ENCODE measurements at places on chromosomes 11 and 22.

DNA sequence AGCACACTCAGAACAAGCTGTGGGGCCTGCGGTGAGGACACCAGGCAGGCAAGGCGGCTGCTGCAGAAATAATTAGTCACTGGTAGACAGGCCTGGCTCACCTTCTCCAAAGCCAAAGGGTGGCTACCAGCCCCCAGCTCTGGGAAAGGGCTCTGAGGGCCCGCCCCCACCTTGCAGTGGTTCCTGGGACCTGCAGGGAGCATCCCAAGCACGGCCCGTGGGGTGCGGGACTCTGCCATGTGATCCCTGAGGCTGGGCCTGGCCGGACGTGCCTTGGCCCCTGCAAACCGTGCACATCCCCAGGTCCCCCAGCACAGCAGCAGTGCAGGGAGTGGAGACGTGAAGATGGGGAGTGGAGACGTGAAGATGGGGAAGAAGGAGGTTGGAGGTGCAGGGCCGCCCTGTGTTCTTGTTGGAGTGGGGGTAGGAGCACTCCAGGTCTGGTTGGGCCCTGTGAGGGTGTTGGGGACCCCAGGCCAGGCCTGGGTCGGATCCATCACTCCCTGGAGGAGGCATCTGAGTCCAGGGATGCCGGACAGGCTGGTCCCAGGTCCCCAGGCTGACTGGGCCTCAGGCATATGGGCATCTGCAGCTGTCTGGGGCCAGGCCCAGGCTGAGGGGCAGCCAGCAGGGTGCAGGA lies 41.9 kb downstream of the RTN4R start:
- DNase-seq: no peak

- DNase-seq: no peak
Observed at GRCh38 chr22:47038206-47038835, 275.9 kb downstream of the TBC1D22A start.

DNA sequence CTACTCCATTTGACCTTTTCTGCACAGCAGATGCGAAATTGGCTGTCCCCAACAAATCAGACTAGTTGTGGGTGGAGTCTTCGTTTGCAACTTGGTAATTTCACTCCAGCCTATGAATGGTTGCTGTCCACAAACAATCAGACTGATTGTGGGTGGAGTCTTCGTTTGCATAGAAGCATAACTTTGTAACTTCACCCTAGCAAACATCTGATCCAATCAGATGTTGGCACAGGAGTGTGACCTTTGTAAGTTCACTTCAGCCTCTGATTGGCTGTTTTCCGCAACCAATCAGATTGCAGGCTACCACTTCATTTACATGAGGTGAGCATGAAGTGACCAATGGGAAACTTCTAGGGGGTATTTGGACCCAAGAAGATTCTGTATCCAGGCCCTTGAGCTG lies 16.3 kb upstream of the CABP2 start:
- DNase-seq: no peak

GRCh38 chr11:73866586-73866996 lies 10.1 kb downstream of the COA4 start:
- DNase-seq: no peak

DNA sequence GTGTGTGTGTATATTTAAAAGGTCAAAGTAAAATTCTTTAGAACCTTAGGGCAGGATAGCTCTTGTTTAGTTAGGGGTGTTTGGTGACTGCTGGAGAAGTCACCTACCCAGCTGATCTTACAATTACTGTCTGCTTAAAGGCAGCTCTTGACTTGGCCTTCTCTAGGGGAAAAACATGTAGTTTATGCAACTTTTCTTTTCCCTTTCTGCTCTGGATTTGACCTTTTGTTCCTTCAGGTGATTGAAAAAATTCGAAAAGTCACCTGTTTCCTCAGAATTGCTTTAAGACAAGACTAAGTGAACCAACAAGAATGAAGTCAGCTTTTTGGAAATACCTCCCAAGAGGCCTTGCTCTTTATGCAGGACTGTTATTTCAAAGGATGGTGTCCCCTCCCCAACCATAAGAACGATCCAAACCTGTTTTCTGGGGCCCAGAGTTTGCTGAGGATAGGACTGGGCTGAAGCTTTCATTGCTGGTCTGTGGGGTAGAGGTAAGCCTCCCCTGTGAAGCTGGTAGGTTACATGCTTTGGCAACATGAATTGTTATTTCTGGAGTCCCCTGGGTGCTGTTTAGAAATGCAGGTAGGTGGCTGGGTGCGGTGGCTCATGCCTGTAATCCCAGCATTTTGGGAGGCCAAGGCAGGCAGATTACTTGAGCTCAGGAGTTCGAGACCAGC lies 111.2 kb downstream of the PTPRJ start:
- DNase-seq: no peak

GRCh38 chr11:112863305-112863704 lies 97.9 kb upstream of the NCAM1 start:
- no peak for DNase-seq

DNA sequence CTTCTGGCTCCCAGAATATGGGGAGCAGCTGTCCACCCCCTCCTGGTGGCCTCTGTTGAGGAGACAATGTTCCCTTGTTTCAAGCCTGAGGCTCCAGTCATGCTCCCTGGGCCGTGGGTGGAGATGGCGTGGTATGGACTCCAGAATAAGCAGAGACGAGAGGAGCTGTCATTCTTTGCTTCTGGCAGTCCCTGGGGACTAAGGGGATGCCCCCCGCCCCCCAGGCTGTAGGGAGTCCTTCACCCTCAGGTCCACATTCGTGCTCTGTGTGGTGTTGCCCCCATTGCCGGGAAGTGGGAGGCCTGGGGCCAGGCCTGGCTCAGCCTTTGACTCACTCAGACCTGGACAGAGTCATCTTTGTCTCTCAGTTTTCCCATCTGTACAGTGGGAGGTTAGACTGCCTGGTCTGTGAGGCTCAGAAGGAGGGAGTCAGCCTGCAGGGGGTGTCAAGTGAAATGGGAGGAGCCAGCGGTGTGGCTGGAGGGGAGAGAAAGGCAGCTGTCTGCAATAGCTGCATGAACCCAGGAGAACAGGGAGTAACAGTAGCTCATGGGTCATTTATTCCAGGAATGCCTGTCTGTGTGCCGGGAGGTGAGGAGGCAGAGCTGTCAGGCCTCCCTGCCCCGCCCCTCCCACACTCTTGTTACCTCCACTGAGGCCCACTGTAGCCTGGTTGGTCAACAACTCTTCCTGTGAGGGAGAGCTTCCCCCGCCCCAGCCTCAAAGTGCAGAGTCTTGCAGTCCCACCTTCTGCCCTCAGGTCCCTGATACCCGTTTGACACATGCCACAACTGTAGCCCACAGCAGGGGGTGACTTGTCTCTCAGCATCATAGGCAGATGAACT lies 6.3 kb downstream of the ARHGEF17 start:
- no peak for DNase-seq

GRCh38 chr11:121291896-121292494 lies 576 bp upstream of the SC5D start:
- peak; percentile 5 for DNase-seq

GRCh38 chr11:114892381-114893197 lies 214.3 kb downstream of the NXPE2 start:
- no peak for DNase-seq

GRCh38 chr22:19729507-19729906 lies 6.2 kb downstream of the GP1BB start:
- DNase-seq: no peak

GRCh38 chr11:114598461-114598860 lies 2.9 kb upstream of the NXPE4 start:
- DNase-seq: no peak

GRCh38 chr11:63737718-63738117 lies 30.9 kb downstream of the ZFTA start:
- DNase-seq: no peak

DNA sequence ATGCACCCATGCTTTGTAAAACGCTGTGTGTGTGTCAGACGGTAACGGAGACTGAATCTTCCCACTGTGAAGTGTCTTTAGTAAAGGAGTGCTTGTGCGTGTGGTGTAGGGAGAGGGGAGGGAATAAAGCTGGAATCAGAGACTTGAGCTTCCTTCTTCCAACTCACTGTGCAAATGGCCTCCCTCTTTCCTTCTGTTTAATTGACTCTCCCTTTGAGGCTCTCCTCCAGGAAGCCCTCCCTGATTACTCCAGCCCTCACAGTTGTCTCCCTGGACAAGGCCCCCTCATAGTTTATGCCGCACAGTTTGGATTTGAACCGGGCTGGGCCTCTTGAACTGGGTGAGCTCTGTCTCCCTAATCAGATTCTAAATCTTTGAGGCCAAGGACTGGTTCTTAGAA lies 23.0 kb upstream of the KCNJ11 start:
- DNase-seq: no peak

- DNase-seq: no peak
Observed at GRCh38 chr22:23183061-23183698, 2.9 kb downstream of the BCR start.

DNA sequence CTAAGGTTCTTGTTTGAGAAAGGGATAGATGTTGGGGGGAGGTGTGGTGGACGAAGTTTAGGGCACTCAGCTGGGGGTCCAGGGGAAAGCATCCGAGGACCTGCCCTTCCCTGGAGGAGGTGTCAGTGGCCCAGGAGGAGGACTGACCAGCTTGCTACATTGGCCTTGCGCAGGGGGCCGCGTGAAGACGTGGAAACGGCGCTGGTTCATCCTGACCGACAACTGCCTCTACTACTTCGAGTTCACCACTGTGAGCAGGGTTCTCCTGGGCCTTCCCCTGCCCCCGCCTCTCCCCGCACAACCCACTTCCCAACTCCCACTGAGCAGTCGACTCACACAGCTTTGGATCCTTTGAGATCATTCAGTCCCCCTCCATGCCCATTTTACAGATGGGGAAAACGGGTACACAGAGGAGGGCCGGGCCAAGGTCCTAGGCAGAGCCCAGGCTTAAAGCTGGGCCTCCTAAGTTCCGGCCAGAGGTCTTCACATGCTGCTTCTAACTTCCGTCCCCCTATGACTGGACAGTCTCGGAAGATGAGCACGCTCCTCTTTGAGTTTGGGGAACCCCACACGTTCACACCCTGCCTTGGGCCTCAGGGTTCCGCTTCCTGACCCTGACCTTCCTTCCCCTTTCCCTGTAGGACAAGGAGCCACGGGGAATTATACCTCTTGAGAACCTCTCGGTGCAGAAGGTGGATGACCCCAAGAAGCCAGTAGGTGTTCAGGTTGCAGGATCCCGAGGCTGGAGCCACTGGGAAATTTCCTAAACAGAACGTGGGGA lies 28.7 kb downstream of the CYTH4 start:
- no peak for DNase-seq

- no peak for DNase-seq
Observed at GRCh38 chr11:119904531-119905035, 175.6 kb upstream of the NECTIN1 start.

- no peak for DNase-seq
Observed at GRCh38 chr11:32392840-32393239, 42.5 kb downstream of the WT1 start.

GRCh38 chr22:49568751-49569285 lies 258.9 kb downstream of the BRD1 start:
- DNase-seq: no peak

GRCh38 chr11:61964058-61964665 lies 3.3 kb downstream of the FTH1 start:
- no peak for DNase-seq
